ENCODE measurements at places on chromosomes 5 and 9.

DNA sequence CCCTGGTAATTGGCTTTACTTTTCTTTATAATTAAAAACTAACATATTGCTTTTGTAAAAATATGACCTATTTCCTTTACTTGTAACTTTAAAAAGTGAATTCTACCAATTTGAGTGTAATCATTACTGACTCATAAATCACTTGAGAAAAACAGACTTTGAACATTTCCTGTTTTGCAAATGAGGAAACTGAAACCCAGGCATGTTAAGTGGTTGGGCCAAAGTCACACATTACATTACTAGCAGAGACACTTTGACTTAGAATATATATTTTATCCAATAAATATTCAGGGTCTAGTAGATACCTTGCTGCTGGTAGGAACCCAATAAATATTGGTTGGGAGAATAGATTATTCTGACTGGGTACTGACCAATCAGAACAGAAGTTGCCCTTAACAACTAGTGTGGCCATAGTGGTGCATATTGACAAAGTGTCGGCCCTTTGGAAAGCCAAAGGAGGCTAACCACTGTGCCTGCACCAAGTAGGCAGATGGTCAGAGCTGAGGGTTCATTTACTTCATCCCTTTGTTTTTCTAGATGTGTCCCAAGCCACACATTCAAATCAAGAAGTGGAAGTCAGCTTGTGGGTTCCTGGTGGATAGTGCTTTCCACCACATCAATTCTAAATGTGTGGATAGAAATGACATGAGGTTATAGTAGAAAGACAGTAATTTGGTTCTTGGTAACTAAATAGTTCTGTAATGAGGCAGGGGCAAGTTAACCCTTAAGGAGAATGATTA is 365.1 kb upstream of the RIOK2 start:
- DNase-seq, result no peak

DNA sequence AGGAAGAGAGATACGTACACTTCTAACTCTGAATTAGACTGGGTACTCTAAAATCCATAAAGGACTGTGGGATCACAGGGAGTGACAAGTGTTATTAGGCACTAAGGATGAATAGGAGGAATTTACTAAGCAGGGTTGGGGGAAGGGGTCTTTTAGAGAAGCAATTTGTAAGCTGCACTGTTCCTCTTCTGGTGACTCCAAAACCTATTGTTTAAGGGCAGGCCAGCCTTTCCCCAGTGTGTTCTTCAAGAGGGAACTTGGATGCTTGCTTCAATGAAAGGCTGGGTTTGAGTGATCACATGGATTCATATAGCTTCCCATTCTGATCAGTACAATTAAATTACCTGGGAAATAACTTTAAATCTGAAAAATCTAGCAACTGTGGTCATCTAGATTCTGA is 71.8 kb downstream of the STX17 start:
- no peak for DNase-seq

DNA sequence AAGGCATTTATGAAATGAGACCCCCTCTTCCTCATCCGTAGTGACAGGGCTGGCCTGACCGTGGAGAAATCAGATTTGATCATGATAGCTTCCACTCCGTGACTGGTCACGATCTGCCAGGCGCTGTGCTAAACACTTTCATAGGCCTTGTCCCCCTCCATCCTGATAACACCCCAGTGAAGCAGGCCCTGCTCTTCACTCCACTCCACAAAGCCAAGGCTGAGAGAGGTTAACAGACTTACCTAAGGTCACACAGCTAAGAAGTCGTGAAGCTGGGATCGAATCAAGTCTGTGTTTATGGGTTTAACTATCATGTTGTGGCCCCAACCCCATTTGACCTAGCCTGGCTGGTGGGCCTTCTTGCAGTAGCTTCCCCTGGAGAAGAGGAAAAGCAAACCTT is 53.3 kb upstream of the IL17B start:
- no peak for DNase-seq

DNA sequence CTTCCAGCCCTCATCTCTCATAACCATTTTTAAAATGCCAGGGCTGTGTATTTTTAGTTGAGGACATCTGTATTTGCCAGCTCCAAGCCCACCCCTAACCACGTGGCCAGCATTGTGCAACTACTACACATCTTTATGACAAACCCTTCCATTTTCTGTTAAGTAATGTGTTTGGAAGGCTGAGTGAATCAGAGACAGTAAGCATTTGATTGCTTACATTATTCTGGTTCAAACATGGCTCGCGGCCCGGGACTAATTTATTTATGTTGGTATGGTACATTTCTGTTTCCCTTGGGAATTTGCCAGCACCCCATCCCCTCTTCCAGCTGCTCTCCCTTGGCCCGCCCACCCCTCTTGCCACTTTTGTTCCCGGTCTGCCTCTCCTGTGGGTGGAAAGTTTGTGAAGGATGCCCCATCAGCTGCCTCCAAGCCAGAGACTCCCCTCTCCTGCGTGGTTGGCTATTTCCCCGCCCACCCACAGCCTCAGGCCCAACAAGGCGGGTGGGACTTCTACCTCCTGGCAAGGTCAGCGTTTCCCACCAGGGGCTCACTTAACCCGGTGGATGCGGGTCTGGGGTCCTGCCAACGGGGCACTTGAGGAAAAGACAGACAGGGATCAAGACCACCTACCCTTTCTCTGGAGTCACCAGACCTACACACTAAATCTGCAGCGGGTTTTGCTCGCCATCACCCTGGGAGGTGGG is 162.2 kb downstream of the HSD17B3 start:
- DNase-seq, result no peak

DNA sequence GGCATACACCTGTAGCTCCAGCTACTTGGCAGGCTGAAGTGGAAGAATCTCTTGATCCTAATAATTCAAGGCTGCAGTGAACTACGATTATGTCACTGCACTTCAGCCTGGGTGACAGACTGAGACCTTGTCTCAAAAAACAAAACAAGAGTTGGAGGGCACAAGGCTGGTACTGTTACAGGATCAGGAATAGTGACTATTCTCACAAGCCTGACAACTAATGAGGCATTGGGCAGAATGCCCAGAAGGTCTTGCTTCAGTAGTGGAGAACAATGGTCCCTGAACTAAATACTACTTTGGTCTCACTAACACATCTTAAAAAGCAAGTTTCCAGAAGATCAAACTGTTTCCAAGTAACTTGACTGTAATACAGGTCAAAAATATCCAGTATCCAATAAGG is 182.9 kb upstream of the RFX3 start:
- no peak for DNase-seq
